ENCODE measurements at places on chromosomes 3 and 15.
A peak's percentile ranks its signal among the peaks of the same experiment; 100 is the strongest.

DNA sequence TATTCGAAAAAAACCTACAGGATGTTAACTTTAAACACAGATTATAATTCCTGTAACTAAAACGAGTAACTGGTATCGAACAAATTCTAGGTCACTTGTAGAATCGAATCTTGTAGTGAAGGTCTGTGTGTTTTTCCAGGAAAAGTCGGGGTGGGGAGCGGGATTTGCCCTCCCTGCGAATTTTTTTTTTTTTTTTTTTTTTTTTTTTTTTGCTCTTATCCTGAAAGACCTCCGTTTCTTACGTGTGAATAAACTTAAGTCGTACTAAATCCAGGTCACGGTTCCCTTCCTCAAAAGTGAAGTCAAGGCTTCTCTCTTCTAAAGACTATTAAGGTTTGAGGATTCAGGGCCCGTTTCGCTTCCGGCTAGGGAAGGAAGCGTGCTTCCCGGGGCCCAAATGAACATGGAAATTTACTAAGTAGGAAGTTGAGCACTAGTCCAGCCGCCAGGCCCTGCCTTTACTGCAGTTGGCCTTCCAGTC lies 770 bp downstream of the TBC1D5 start:
- DNase-seq = no peak

- no peak for DNase-seq
Observed at GRCh38 chr3:127908202-127908601, 6.8 kb upstream of the KBTBD12 start.

DNA sequence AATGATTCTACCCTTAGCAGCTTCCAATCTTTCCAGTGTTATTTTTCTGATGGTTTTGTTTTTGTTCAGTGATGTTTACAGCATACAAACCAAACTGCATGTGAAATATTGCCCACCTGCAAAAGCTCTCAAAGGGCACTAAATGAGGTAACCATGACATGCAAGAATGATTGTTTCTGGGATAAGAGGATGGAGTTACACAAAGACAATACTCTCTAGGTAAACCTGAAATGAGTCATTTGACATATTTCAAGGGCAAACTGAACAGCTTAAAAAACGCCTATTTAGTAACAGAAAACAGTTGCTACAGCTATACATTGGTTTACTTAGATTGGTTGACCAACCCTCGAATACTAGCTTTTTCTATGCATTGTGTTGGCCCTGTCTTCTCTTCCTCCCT lies 481.7 kb downstream of the ZPLD1 start:
- peak; percentile 4 for DNase-seq

DNA sequence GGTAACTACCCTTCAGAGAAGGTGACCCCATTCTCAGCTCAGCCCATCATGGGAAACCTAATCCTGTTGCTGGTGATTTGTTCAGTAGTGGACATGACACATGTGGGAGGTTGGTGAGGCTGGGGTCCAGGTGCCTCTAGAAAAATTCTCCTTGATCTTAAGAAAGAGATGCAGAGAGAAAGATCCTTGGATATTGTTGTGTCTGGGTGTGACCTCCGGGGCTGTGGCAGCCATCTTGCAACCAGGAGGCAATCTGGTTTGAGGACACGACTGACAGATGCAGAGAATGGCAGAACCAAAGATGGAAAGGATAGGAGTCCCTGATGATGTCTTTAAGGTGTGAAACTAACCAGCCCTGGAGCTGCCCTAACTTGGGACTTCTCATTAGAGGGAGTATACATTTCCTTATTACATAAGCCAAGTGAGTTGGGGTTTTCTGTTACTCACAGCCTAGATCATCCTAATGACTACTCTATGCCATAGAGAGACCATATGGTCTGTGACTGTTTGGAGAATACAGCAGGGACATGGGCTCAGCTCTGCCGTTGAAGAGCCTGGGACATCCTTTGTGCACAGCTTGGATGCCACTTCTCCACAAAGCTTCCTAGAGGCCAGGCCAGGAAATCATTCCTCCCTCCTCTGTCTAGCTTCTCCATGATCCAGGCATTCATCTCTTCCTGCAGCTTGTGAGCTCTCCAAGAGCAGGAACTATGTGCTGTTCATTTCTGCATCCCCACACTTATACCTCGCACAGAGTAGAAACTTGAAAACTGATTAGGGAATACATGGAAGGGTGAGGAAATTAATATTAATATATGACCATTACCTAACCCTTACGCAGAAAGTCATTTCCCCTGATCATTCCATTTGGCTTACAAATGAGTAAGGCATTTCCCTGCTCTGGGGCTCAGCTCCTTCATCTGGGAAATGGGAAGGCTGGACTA lies 45.9 kb downstream of the HRH1 start:
- DNase-seq = no peak

- no peak for DNase-seq
Observed at GRCh38 chr3:196217307-196218154, 1.2 kb downstream of the SLC51A start.

DNA sequence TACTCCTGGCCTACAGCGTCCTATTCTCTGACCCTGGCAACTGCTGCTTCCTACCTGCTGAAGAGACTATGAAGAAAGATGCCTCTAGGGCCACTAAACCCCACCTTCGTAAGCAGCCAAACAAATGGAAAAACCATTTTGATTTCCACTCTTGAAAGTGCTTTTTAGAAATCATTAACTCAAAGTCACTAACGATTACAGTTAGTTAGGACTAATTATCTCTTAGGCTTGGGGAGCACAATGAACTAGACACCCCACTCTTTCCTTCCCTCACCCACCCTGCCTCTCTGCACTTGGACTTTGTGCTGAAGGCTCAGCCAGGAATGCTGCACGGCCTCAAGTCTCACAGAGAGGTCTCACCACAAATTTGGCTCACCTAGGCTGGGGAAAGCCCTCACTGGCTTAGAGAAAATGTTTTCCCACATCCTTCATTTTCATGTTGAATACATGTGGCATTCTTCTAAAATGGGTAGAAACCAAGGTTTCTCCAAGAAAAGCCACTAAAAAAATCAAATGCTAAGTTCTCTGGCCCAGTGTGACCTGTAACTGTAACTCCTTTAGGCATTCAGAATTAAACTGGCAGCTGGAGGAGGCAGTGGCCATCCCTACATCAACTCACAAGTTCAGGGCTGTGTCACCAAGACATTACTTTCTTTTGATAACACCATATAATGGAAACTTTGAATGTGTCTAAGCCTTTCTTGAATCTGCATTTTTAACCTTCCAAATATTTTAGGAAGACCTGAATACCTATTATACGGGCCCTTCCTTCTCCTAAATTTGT lies 47.1 kb downstream of the NPTN start:
- no peak for DNase-seq

GRCh38 chr3:31029706-31030105 lies 135.2 kb upstream of the GADL1 start:
- no peak for DNase-seq

DNA sequence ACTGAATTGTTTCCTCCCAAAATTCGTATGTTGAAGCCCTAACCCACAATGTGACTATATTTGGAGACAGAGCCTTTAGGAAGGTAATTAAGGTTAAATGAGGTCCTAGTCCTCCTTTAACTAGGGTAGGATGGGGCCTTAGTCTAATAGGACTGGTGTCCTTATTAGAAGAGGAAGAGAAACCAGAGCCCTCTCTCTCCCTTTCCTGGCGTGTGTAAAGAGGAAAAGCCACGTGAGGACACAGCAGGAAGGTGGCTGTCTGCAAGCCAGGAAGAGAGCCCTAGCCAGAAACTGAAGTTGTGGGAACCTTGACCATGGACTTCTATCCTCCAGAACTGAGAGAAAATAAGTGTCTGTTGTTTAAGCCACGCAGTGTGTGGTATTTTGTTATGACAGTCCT lies 94.3 kb downstream of the OXNAD1 start:
- DNase-seq = no peak

DNA sequence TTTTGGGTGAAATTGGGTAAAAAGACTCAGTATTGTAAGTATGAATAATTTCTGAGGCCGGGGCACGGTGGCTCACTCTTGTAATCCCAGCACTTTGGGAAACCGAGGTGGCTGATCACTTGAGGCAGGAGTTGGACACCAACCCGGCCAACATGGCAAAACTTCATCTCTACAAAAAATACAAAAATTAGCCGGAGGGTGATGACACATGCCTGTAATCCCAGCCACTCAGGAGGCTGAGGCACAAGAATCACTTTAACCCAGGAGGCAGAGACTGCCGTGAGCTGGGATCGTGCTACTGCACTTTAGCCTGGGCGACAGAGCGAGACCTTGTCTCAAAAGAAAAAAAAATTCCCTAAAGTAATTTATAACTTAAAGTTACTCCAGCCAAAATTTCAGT lies 162.2 kb downstream of the APBA2 start:
- no peak for DNase-seq

DNA sequence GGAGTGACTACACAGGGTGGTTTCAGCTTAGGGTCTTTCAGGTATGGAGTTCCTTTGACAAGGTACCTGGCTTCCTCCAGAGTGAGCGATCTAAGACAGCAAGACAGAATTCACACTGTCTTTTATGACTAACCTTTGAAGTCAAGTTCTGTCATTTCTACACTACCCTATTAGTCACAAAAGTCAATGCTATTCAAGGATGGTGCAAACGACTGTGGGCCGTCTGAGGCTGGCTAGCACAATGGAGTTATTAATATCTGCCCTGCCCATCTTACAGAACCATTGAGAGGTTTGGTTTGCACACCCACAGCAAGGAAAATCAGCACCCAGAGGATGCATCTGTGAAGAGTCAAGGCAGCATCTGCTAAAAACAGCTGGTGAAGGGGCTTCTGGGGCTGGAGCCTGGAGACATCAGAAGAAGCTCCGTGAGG lies 62.9 kb upstream of the XCR1 start:
- DNase-seq = no peak

DNA sequence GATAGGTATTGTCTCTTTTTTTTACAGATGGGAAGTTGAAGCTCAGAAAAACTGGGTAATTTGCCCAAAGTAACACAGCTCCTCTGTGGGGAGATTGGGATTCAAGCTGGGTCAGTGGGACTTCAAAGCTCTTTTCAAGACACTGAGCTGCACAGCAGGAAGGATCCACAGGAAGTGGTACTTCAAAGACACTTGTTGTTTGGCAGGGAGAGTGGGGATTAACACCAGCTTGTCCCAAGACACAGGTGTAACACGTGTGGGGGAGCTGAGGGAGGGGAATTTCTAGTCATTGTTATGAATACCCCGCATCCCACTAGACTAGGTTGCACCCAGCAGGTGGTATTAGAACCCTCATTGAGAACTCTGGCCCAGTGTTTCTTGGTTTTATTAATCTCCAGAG lies 116.0 kb downstream of the FOXB1 start:
- DNase-seq = no peak

- no peak for DNase-seq
Observed at GRCh38 chr3:106255870-106256248, 387.0 kb upstream of the CBLB start.

GRCh38 chr3:126447456-126448106 lies 28.1 kb downstream of the ZXDC start:
- DNase-seq = no peak

GRCh38 chr3:111471831-111472230 lies 70.2 kb upstream of the CD96 start:
- DNase-seq = no peak

GRCh38 chr3:116443191-116443661 lies 2.1 kb downstream of the LSAMP start:
- DNase-seq = no peak

- no peak for DNase-seq
Observed at GRCh38 chr15:88719654-88720053, 80.8 kb downstream of the ISG20 start.

DNA sequence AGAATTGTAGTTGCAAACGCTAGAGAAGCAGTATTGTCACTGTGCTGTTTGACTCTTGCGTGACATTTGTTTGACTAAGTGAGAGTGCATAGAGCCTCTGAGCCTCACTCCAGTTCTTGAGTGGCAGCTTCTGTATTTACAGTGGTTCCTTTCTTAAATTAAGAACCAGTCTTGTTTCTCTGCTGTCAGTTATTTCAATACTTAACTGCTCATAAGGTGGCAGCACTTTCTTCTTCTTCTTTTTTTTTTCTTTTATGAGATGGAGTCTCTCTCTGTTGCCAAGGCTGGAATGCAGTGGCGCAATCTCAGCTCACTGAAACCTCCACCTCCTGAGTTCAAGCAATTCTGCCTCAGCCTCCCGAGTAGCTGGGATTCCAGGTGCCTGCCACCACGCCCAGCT lies 372.1 kb downstream of the LPP start:
- no peak for DNase-seq

DNA sequence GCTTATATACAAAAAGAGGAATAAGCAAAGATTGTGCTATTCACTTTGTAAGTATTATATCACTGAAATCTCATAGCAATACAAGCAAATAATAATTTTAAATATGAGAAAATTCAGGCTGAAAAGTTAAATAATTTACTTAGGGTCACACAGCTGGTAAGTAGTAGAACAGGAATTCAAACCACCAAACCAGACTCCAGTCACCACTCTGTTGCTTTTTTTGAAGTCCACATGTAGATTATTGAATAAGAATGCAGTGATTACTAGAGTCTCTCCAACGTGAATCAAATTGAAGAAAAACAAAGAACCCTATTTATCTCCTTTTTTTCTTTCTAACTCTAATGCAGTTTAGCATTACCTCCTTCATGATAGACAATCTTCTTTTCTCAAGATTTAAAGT lies 15.9 kb downstream of the SPICE1 start:
- no peak for DNase-seq

- DNase-seq = no peak
Observed at GRCh38 chr3:153973722-153974265, 147.4 kb upstream of the ARHGEF26 start.

GRCh38 chr3:28856796-28857195 lies 424.1 kb upstream of the RBMS3 start:
- no peak for DNase-seq

DNA sequence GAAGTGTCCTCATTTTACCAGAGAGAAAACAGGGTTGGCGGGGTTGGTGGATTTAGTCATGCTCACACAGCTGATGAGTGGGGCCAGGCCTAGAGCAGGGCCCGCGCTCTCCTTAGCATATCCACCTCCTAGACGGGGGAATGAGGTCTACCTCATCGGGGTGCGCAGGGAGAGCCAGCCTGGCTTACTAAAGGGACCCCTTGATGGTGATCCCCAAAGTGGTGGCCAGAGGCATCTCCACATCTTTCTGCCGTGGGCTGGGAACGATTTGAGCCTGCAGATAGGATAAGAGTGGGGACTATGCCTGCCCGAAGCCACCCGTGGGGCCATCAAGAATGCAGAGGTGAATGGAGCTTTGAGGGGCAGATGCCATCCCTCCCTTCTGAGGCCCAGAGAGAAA lies 69.4 kb downstream of the UMPS start:
- no peak for DNase-seq

DNA sequence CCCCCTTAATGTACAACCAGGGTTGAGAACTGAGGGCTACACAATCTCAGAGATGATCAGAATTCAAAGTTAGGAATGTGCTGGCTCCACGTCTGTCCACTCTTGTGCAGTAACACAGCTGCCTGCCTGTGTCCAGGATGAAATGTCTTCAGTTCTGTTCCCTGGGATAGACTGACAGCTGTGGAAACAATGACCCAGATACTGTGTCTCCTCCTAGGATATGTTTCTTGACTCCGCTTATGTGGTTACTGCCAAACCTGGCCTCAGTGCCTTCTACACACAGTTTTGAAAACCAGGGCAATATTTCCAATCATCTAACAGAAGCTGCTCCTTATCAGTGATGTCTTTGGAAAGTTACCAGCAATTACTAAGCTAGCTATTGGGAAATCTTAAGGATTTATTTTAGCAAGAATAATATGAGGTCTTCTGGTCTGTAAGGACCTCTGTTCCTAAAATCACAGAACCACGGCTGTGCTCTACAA lies 67.6 kb downstream of the NOX5 start:
- DNase-seq = no peak
